Upper lobe of right lung (tissue), 1 donor: ENCODE measurements at places on chromosomes 4 and X. TPM values are rescaled to one million over a fixed set of nuclear protein-coding genes. Genes with fewer than 3 reads are reported as not detected.

DNA sequence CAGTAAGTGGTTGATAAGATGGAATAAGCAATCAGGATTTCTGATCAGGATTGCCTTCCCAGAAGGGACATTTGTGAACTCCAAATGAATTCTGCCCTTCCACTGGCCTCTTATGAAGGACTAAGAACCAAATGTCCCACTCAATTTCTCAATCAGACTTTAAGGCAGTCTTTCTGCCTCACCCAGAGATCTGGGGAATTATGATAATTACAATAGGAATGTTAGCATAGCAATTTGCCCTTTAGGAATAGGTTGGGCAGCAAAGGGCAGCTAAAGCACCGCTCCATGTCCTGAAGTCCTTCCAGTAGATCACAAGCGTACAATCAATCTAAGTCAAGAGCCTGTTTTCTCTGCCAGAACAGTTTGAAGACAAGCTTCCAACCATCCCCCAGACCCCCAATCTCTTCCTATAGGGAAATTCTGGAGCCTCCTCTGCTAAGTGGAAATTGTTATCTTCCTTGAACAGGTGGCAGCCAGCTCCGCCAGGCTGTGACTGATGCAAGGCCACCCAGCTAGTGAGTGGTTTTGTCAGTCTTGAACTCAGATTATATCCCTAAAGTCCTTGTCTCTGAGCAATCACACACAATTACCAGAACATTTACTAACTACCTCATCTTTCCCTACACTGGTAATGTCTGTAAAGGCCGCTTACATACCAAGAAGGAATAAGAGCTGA lies 18.6 kb downstream of the NKX3-2 start:
- no peak for DNase-seq

- no peak for DNase-seq
These were observed 181.3 kb downstream of the GPC3 start for GRCh38 chrX:133804072-133804471.

GRCh38 chrX:13506574-13506973 lies 62.8 kb upstream of the EGFL6 start:
- no peak for DNase-seq

Gene OCIAD2
- total RNA-seq = 30.6 TPM
